Caki2 (cell line): ENCODE measurements at places on chromosomes 11 and 22.
A peak's percentile ranks its signal among the peaks of the same experiment; 100 is the strongest.

- DNase-seq, result no peak
These were observed 79.9 kb downstream of the MS4A13 start for GRCh38 chr11:60594998-60595642.

GRCh38 chr11:5267033-5267563 lies 2.6 kb downstream of the HBE1 start:
- DNase-seq, result no peak

GRCh38 chr11:118789501-118790356 lies 1.2 kb downstream of the DDX6 start:
- peak; percentile 33 for DNase-seq

DNA sequence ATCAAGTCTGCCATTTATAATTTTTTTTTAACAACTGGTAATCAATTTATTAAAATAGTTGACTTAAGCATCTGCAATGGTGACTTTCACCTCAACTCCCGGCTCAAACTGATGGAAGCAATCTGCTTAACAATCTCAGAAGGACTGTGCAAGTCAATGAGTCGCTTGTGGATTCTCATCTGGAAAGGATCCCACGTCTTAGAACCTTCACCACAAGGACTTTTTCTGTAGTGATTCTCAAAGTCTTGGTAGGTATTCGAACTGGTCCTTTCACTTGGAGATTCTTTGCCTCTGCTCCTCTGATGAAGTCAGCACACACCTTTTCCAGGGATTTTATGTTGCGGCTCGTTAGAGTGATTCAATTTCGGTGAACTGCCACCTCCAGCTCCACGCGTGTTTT lies 7.3 kb downstream of the RSF1 start:
- no peak for DNase-seq

- DNase-seq, result no peak
These were observed 167.0 kb downstream of the LDLRAD3 start for GRCh38 chr11:36110668-36111410.

GRCh38 chr11:131796541-131796940 lies 426.1 kb downstream of the NTM start:
- no peak for DNase-seq

DNA sequence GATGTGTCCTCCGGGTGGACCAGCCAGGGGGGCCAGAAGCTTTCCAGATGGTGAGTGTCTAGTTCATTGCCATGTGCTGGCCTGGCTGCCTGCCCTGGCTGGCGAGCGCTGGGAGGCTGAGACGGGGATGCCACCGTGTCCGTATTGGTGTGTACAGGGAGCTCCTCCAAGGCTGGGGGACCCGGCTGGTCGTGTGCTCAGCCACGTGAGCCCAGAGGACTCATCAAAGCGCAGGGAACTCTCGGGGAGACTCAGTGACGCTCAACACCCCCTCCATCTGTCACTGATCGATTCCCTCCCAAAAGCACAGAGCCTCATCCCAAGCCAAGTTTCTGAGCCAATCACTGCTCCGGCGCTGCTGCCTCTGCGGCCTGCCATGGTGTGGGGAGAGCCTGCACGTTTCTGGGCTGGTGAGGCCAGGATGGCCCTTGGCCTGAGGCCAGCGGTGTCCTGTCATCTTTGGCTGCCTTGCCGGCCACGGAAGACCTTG lies 423.7 kb downstream of the SHANK2 start:
- no peak for DNase-seq

DNA sequence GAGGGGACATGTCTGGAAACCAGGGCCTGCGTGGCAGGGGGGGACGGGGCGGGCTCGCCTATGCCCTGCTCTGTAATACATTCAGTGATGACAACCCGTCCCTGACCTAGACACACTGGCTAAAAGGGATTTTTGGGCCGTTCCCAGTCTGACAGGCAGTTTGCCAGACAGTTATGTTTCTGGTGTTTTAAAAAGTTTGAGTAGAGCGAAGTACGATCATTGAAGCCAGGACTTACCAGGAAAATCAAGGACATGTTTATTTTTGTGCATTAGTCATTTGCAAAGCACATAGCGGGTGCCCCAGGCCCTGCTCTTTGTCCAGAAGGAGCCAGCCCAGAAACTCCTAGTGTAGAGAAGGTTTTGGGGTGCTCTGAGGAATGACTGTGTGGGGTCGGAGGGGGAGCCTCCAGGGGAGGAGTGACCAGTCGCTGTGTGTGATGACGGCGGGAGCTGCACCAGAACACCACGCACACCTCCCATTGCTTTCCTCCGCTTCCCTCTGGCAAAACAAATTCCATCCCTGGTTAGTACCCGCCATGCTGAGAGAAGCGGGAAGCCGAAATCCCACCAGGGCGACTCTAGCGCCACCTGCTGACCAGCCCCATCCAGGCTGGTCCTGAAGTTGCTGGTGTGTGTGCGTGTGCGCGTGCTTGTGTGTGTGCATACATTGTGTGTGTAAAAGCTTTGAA lies 50.8 kb downstream of the FBLN1 start:
- peak; percentile 78 for DNase-seq

GRCh38 chr11:105226091-105226490 lies 86.5 kb upstream of the CARD18 start:
- DNase-seq, result no peak
